ENCODE measurements at places on chromosomes 7 and 10.

- no peak for DNase-seq
- H3K4me3 ChIP-seq: no peak overlapping the region
- H3K36me3 ChIP-seq: no peaks in the 10 kb centered on the region
These were observed 910.6 kb downstream of the KCNMA1 start for GRCh38 chr10:76727038-76727437.

DNA sequence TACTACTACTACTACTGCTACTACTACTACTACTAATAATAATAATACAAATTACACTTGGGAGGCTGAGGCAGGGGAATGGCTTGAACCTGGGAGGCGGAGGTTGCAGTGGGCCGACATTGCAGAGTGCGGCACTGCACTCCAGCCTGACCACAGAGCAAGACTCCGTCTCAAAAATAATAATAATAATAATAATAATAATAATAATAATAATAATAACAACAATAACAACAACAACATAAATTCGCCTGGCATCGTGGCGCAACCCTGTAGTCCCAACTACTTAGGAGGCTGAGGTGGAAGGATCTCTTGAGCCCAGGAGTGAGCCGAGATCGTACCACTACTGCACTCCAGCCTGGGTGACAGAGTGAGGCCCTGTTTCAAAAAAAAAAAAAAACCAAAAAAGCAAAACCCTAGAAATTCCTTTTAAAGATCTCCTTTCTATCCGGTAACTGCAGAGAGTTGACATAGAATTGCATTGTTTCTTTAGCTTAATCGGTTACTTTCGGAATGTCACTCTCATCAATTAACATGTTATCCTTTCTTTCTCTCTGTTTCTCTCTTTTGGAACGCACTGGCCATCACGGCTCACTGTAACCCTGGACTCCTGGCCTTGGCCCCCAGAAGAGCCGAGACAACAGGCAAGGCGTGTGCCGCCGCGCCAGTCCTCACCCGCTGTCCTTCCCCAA is 972 bp downstream of the PHYH start:
- DNase-seq: no peak
- peaks cover 7% of the 10 kb centered on the region for H3K27me3 ChIP-seq
- H3K27ac ChIP-seq: no peak overlapping the region
- no peaks in the 10 kb centered on the region for H3K36me3 ChIP-seq

- H3K4me1 ChIP-seq: no peaks in the 10 kb centered on the region
- H3K27ac ChIP-seq: no peak overlapping the region
- peaks cover 55% of the 10 kb centered on the region for H3K27me3 ChIP-seq
- no peaks in the 10 kb centered on the region for H3K36me3 ChIP-seq
These were observed 1.2 kb upstream of the TMEM243 start for GRCh38 chr7:87220734-87221215.

GRCh38 chr10:73650537-73651331 is 5.1 kb downstream of the SYNPO2L start:
- no peak for DNase-seq
- no peaks in the 10 kb centered on the region for H3K36me3 ChIP-seq
- H3K27me3 ChIP-seq: no peaks in the 10 kb centered on the region
- H3K4me3 ChIP-seq: no peak overlapping the region

- peaks cover under 1% of the 10 kb centered on the region for H3K4me1 ChIP-seq
- no peaks in the 10 kb centered on the region for H3K36me3 ChIP-seq
- no peak for DNase-seq
- no peak overlapping the region for H3K27ac ChIP-seq
- H3K27me3 ChIP-seq: no peaks in the 10 kb centered on the region
These were observed 51.0 kb upstream of the NOBOX start for GRCh38 chr7:144454256-144455039.

GRCh38 chr7:98459529-98459928 is 58.6 kb upstream of the BAIAP2L1 start:
- no peaks in the 10 kb centered on the region for H3K27me3 ChIP-seq
- H3K4me3 ChIP-seq: no peak overlapping the region
- no peak for DNase-seq
- no peaks in the 10 kb centered on the region for H3K4me1 ChIP-seq
- no peaks in the 10 kb centered on the region for H3K36me3 ChIP-seq

DNA sequence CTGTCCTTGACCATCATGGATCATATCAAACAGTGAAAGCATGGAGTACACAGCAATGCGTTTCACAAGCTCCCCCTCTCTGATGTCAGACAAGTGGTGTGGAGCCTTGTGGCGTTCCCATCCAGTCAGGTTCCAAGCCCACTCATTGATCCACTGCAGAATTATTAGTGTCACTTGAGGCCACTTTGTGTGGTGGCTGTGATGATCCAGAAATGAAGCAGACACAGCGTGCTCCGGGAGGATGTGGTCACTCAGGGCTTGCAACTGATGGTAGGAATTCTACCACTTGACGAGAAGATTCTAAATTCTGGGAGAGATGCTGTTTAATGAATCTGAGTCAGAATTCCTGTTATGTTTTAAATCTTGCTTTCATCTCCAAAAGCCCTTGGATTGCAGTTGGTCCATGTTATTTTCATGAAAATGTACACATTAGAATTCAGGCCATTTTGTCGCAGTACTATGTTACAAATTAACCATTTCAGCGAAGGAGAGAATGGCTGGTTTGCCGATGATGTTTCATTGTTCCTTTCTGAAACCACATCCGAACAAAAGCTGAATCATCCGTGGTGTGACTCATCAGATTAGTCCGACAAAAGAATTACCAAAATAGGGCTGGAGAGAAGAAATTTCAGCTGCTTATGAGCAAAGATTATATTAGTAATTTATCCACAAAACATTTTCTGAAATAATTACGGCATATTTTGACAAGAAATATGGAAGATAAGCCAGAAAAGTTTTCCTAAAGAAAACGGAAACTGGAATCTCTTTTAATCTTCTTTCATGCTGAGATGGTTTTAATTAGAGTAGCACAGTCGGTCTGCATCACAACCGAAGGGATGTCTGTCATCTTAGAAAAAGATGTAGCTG is 48.1 kb downstream of the INSYN2A start:
- no peaks in the 10 kb centered on the region for H3K27me3 ChIP-seq
- no peaks in the 10 kb centered on the region for H3K36me3 ChIP-seq
- H3K27ac ChIP-seq: no peak overlapping the region
- no peaks in the 10 kb centered on the region for H3K4me1 ChIP-seq
- no peak overlapping the region for H3K4me3 ChIP-seq

DNA sequence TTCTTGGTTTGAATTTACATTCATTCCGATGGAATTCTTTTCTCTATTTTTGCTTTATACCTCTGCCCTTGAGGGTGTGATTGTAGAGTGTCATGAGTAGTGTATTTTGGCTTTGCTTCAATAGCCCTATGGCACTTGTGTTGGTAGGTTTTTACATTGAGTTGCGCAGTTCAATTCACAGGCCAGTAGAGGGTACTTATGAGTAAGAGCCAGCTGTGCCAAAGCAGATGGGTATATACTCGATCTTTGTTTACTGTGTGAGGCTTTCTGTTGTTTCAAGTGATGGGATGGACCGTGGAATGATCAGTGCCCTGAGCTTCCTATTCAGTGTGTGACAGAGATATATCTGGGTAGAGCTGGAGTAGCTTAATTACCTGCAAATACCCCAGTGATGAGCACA is 4.3 kb upstream of the AKR1C3 start:
- H3K27me3 ChIP-seq: no peaks in the 10 kb centered on the region
- no peaks in the 10 kb centered on the region for H3K4me1 ChIP-seq
- peak; percentile 57 for DNase-seq
- no peak overlapping the region for H3K4me3 ChIP-seq
- no peaks in the 10 kb centered on the region for H3K36me3 ChIP-seq

GRCh38 chr10:27701938-27702537 is 43.6 kb downstream of the MKX start:
- peak overlapping the region; percentile 1 for H3K4me3 ChIP-seq
- no peaks in the 10 kb centered on the region for H3K36me3 ChIP-seq
- DNase-seq: peak; percentile 77
- no peaks in the 10 kb centered on the region for H3K27me3 ChIP-seq

DNA sequence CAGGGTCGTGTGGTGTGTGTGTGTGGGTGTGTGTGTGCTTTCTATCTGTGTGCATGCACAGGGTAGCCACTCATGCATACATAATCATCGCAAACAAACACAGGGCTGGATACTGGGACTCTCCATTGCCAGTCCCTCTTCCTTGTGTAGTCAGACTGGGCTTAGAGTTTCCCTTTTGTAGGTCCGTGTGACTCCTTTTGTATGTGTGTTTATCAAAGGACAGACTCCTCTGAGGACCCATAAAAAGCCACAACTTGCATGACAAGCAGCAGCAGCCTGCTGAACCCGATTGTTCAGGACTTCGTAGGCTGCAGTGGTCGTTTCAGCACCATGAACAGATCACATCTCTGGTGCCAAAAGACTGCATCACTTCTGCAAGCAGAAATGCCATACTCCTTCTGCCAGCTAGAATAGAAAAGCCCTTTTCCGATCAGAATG is 895 bp downstream of the VSTM2A start:
- peak overlapping the region; percentile 49 for H3K4me3 ChIP-seq
- peaks cover 90% of the 10 kb centered on the region for H3K27me3 ChIP-seq
- DNase-seq: peak; percentile 81

GRCh38 chr10:122050311-122050710 is 61.3 kb downstream of the TACC2 start:
- no peaks in the 10 kb centered on the region for H3K27me3 ChIP-seq
- H3K4me3 ChIP-seq: no peak overlapping the region
- H3K27ac ChIP-seq: no peak overlapping the region
- peaks cover 15% of the 10 kb centered on the region for H3K4me1 ChIP-seq
- DNase-seq: no peak

- H3K4me1 ChIP-seq: peaks cover 5% of the 10 kb centered on the region
- H3K36me3 ChIP-seq: no peaks in the 10 kb centered on the region
- DNase-seq: no peak
- H3K27me3 ChIP-seq: no peaks in the 10 kb centered on the region
These were observed 611.3 kb upstream of the GALNT17 start for GRCh38 chr7:70520611-70521010.

DNA sequence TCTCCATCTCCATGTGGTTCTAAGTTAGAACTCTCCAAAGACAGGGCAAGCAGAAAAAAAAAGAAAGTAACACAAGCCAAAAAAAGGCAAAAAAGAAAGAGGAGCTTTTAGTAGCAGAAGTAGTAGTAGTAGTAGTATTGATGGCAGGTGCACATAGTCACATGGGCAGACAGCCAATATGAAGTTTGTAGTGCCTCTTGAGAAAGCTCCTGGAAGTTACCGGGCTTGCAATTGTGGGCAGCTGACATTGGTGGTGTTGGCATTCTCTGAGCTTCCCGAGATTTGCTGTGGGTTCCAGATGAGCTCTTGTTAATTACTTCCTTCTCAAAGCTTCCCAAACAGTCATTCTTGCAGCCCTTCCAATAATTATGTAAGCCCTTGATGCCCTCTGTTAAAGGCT is 1128.5 kb downstream of the TYW1 start:
- H3K36me3 ChIP-seq: no peaks in the 10 kb centered on the region
- H3K27ac ChIP-seq: no peak overlapping the region
- no peak for DNase-seq
- no peaks in the 10 kb centered on the region for H3K27me3 ChIP-seq
- H3K4me3 ChIP-seq: no peak overlapping the region
- H3K4me1 ChIP-seq: no peaks in the 10 kb centered on the region

DNA sequence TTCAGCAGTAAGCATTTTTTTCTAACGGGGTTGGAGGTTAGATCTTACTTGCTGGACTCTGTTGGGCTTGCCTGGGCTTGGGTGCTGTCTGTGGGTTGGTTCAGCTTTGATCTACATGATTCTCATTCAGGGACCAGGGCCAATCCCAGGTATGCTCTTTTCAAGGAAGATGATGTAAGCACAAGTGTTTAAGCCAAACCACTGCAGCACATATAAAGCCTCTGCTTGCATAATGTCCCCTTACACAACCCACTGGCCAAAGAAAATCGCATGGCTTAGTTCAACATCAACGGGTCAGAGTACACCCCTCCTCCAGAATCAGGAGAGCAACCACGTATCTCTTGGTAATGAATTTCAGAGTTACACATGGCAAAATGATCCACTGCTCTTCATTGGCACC is 83.9 kb downstream of the DNAJB9 start:
- no peak for DNase-seq
- no peak overlapping the region for H3K27ac ChIP-seq
- no peaks in the 10 kb centered on the region for H3K27me3 ChIP-seq
- no peaks in the 10 kb centered on the region for H3K4me1 ChIP-seq
- no peak overlapping the region for H3K4me3 ChIP-seq
- no peaks in the 10 kb centered on the region for H3K36me3 ChIP-seq

DNA sequence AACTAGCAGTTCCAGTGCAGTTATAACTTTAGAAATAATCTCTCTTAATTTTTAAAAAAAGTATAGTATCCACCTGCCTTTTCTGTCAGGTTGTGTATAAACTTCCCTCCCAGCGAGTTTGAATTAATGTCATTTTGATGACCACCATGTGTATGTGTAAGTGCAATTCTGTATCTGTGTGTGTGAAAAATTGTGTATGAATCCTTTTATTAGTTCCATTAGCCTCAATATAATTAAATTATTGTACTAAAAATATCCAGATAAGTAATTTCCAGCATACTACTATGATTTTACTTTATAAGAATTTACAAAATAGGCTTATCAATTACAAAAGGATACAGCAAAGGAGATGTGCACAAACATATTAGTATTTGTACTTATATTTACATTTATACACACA is 421.1 kb upstream of the LRGUK start:
- H3K27me3 ChIP-seq: no peaks in the 10 kb centered on the region
- H3K4me3 ChIP-seq: no peak overlapping the region
- H3K4me1 ChIP-seq: no peaks in the 10 kb centered on the region

DNA sequence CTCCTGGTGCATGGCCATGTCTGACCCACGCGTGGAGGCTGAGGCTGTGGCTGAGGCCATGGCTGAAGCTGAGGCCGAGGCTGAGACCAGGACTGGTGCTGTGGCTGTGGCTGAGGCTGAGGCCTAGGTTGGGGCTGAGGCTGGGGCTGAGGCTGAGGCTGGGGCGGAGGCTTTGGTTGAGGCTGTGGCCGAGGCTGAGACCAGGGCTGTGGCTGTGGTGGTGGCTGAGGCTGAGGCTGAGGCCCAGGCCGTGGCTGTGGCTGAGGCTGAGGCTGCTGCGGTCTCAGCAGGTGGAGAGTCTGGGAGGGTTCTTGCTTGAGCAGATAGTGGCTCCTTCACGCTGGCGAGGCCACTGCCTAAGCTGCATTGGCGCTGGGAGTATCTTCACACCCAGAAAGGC is 76.4 kb downstream of the WDR37 start:
- H3K4me1 ChIP-seq: no peaks in the 10 kb centered on the region
- no peak for DNase-seq
- H3K36me3 ChIP-seq: no peaks in the 10 kb centered on the region
- no peak overlapping the region for H3K27ac ChIP-seq
- no peaks in the 10 kb centered on the region for H3K27me3 ChIP-seq
- H3K4me3 ChIP-seq: no peak overlapping the region

GRCh38 chr10:113169853-113170460 is 219.9 kb downstream of the TCF7L2 start:
- H3K27ac ChIP-seq: no peak overlapping the region
- no peaks in the 10 kb centered on the region for H3K27me3 ChIP-seq
- H3K4me1 ChIP-seq: peaks cover 37% of the 10 kb centered on the region
- H3K36me3 ChIP-seq: no peaks in the 10 kb centered on the region
- no peak overlapping the region for H3K4me3 ChIP-seq
- DNase-seq: no peak

DNA sequence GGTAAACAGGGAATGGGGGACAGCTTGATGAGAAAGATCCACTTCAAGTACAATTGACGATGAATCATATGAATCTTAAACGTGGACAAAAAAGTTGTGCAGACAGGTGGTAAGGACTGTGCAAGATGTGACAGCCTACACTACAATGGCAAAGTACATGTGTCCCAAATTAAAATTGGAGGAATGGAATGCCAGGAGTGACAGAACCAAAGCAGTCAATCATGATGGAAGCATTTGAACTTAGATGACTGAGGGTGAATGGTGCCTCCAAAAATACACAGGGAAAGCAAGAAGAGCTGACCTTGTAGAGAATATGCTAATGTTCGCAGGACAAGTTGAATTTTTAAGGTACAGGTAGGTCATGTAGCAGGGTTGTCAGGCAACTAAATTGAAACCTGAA is 150.3 kb upstream of the WNT16 start:
- H3K27me3 ChIP-seq: no peaks in the 10 kb centered on the region
- H3K4me3 ChIP-seq: no peak overlapping the region
- no peak for DNase-seq
- H3K27ac ChIP-seq: no peak overlapping the region

Measured in neural progenitor cell (in vitro differentiated cells).